Urothelium cell line (cell line): ENCODE measurements at places on chromosomes 3 and 15.

GRCh38 chr3:185175370-185175987 is 22.6 kb upstream of the C3orf70 start:
- DNase-seq, result peak; percentile 25

DNA sequence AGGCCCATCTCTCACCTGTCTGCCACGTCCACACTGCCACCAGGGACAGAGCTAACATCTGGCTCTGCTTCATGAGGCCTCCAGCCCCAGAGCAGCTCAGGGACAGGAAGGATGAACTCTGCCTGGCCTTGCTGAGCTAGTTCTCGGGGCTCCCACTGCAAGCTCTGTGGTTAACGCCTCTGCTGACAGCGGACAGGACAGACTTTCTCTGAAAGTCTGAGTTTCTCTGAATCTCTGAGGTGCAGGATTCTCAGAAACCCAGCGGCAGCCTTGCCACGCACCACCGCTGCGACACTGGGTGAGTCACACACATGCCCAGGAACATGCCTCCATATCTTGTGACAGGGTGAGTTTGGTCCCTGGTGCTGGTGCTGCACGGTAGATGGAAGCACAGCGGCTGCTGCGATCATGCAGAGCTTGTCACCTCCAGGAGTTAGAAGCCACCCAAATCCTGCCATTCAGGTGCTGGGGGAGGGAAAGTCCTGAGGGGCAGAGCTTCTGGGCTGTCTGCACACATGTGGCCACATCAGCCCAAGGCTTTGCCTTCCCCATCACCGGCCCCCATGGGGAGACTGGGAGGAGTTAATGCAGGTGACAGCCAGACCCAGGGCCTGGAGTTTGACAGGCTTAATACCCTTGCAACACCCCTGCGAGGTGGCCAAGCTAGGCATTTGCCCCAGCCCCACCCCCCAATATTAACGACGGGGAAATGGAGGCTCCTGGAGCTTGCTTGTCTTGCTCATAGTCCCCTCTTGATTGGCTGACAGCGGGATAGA is 267.0 kb downstream of the PLCL2 start:
- no peak for DNase-seq

DNA sequence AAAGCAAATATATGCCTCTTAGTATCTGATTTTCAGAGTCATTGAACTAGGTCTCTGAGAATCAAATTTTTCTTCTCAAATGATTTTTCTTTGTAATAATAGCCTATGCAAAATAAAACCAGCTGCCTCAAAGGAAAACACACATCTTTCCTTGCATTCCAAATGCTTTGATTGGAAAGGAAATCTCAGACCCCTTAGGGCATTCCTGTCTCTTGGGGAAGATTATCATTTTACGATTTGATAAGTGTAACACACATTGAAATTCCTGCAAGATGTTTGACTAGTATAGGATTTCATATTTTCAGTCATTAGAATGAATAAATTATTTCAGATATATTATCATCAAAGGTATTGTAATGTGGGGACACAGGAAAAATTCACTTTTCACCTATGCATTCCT is 244.8 kb downstream of the EPHA6 start:
- no peak for DNase-seq

DNA sequence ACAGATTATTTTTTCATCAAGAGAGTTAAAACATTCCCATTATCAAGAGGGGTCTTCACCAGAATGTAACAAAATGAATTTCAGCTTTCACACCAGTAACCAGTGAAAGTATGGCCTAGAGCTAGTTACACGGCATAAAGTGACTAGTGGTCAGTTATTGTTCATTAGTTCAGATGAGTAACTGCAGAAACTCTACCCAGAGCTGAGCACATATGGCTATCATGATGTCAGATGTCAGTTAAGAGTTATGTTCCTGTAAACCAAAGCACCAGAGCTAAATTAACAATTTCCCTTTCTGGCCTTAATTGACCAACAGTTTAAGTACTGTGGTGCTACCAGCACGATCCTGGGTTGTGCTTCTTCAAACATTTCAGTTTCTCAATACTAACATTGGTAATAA is 6.6 kb upstream of the MRPS25 start:
- no peak for DNase-seq

DNA sequence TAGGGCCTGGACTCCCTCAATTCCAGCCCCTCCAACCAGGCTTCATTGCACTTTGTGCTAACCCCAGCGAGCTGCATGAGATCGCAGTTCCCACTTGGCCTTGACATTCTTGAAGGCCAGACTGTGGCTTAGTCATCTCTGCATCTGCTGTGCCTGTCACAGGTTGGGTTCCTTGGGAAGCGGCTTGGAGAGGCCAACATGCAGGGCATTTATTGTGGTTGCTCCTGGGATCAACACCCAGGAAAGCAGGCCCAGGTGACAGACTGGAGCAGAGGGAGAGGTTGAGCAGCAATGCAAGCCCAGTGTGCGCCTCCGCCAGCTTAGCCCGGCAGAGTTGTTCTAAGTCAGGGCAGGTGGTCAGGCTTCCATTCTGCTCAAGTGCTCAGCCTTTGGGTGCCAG is 10.5 kb downstream of the ABCF3 start:
- no peak for DNase-seq
